T-cell (primary cell): ENCODE measurements at places on chromosomes 4 and X.

DNA sequence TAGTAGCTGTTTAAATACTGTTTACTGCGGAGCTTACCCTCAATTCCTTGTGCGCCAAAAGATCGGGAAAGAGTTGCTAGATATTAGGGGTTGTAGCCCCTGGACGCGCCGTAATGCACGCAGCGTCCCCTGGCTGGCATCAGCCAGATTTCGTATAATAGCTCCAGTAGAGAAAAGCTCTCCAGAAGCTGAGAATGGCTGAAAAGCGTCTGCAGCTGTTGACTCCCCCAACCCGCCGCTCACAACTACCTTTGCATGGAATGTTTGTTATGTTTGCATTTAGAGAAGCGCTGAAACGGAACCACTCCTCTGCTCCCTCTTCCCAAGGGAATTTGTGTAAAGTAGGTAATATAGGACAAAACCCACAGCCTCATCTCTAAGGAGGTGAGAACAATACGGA is 3.7 kb downstream of the DOCK11 start:
- no peak for DNase-seq

DNA sequence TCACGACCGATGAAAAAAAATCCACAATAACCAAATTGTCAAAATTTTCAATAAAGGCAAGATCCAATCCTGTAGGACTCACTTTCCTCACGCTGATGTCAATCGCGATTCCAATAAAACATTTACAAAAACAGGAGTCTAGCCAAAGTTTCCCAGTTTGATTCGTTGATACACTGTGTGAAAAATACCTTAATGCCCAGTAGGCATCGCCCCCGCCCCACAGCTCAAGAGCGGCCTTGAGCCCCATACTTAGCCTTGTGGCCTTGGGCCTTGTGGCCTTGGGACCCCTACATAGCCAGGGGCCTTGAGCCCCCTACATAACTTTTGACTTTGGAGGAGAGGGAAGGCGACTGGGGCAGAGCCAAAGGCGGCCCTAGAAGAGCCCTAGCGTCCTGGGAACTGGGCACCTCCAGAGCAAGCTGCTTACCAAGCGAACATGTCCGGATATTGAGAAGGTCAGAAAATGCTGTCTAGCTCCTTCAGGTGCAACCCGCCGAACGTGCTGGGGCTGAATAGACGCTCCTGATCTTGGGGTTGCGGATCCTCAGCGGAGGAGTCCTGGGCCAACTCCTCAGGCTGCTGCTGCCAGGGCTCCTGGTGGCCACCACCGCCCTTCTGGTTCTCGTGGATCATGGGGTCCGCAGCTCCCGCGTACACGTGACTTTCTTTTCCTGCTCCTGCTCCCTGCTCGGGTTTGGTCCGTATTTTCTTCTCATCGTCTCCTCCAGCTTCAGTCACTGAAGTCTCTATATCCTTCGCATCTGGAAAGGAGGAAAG is 62.9 kb downstream of the RHOXF2B start:
- no peak for DNase-seq

DNA sequence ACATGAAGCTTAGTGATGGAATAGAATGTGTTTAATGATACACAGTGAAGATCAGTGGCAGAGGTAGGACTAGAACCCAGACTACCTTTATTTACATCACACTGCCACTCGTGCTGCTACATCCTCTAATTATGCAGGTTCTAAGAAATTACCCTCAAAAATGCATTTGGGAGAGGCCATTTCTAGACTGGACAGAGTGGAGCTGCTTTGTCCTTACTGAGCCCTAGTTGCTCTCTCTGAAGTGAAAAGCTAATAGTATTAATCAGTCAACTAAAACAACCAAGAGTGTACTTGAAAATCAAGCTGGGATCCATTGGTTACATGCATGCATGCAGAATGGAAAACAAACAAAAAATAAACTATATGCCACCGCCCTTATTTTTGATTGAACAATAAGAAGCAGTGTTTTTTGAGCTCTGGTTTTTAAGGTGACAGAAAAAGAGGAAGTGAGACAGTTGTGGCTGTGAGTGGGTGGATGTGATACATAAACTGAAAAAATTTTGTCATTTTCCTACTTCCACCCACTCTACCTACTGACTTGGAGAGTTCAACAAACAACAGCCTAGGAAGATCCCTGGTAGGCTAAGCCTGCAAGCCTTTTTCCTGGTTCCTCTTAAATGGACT is 6.8 kb upstream of the VSIG4 start:
- DNase-seq, result no peak

GRCh38 chr4:29259556-29259955 is 1460.6 kb upstream of the PCDH7 start:
- DNase-seq, result no peak

- DNase-seq, result peak; percentile 73
These were observed at the start of gene RBPJ for GRCh38 chr4:26320538-26321372. TSS of gene RBPJ (plus strand) at chr4:26321014. CDS start at chr4:26321029, 15 bp downstream.

DNA sequence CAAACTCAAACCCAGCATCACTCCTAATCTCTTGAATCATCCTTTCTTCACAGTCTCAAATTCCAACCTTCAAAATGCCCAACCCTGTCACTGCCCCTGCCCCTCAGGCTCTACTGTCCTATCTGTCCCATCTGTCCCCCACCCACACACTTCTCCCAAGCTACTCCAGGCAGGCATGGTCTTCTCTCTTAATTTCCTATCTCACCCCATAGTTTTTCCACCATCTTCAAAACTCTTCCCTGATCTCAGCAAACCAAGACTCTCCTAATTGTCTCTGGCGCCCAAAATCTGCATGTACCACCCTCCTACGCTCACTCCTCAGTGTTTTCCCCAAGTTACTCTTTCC is 644 bp downstream of the LAMP2 start:
- DNase-seq, result no peak

GRCh38 chrX:123869488-123869887 is 9.6 kb downstream of the XIAP start:
- no peak for DNase-seq

GRCh38 chrX:95995583-95995982 is 689.1 kb upstream of the DIAPH2 start:
- DNase-seq, result no peak

GRCh38 chrX:111041018-111041462 is 55.0 kb upstream of the PAK3 start:
- DNase-seq, result peak; percentile 3

DNA sequence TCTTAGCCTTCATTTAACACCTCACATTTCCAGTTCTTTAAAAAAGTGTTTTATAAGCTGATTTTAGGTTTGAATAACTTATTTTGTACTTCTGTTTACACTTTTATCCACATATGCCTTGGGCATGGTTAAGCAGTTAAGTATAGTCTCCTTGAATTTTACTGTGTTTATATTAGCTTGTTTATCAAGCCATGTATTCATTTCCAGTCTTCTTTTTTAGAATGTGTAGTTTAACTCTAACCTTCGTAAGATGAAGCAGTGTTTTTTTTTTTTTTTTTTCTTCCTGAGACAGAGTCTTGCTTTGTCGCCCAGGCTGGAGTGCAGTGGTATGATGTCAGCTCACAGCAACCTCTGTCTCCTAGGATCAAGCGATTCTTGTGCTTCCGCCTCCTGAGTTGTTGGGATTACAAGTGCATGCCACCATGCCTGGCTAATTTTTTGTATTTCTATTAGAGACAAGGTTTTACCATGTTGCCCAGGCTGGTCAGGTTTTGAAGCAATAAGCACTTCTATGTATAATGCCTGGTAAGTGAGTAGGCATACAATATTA is 42.5 kb downstream of the BMP2K start:
- no peak for DNase-seq

- DNase-seq, result no peak
These were observed 72.0 kb upstream of the MAGEB16 start for GRCh38 chrX:35726176-35726575.

DNA sequence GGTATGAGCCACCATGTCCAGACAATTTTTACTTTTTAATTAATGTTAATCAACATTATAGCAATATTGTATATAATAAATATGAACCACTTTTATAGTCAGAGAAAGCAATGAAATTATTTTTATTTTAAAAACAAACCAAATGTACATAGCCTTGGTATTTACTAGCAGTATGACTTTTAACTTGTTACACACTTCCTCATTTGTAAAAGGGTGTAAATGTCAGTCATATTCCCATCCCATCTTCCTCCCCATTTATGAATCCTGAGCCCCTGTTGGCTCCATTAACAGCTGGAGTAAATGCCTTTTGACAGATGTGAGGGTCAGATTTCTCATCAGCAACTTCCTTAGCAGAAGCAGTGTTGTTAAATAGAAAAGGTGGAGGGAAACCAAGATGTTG is 179.6 kb upstream of the SPRY1 start:
- DNase-seq, result no peak

- DNase-seq, result no peak
These were observed 10.4 kb downstream of the CCSER1 start for GRCh38 chr4:90137555-90137954.

DNA sequence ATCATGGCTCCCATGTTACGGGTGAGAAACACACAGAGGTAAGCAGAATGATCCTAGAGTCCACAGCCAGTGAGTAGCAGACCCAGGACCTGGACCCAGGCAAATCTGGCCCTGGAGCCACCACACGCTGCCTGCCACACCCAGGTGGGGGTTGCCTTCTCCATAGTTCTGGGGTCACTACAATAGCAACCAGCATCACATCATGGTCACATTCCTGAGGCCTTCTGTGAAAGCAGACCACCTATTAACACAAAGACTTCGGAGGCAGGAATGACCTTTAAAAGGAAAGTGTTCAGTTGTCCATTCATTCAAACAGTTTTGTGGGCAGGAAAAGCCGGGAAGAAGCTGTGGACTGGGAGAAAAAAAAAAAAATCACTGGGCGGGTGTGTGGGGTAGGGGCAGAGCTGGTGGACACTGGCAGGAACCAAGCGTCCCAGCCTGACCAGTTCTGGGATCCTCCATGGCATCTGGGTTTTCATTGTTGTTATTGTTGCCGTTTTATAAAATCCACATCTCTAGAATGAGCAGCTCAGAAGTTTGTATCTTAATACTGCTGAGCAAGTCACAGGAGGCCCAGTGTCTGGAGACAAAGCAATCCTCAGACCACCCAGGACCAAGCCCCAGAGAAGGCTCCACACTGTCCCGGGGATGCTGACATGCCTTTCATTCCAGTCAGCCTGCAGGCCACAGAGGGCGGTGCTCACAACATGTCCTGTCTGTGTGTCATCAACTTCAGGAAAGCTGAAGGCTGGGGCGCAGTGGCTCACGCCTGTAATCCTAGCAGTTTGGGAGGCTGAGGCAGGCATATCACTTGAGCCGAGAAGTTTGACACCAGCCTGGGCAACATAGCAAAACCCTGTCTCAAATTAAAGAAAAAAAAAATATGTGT is 67.0 kb downstream of the SEL1L3 start:
- no peak for DNase-seq

GRCh38 chr4:153806073-153806472 is 17.2 kb upstream of the SFRP2 start:
- no peak for DNase-seq

DNA sequence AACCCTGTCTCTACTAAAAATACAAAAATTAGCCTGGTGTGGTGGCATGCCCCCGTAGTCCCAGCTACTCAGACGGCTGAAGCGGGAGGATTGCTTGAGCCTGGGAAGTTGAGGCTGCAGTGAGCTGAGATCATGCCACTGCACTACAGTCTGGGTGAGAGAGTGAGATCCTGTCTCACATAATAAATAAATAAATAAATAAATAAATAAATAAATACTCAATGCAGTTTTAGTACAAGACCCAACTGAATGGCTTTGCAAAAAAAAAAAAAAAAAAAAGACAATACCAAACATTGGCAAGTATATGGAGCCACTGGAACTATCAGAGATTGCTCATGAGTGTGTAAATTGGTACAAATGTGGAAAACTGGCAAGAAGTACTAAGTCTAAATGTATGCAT is 3.3 kb upstream of the CYP4V2 start:
- DNase-seq, result no peak

DNA sequence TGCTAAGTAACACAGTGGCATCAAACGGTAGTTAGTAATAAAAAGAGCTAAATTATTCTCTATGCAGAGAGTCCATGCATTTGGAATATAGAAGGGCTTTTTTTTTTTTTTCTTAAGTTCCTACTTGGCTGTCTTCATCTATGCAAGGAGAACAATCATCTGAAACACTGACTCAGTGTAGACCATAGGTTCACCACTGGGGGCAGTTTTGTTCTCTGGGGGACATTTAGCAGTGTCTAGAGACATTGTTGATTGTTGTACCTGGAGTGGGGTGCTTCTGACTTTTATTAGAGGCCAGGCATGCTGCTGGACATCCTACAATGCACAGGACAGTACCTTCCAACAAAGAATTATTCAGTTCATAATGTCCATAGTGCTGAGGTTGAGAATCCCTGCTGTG is 41.2 kb downstream of the TMA16 start:
- no peak for DNase-seq

DNA sequence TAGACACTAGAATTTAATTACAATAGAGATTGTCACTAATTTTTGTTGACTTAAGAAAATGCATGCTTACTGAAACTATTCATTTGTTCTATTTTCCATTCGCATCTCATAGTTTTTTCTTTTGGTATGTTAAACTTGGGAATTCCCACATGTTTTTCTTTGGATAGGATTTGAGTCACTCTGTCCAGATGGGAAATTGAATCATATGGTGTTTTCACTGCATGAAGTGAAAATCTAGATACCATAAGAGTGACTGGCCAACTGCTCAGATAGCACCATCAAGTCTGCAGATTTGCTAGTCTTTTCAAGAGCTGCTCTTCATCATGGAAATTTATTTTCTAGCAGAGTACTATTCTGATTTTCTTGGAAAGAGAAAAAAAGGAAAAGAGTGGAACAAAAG is 172.6 kb downstream of the FAM47B start:
- no peak for DNase-seq

DNA sequence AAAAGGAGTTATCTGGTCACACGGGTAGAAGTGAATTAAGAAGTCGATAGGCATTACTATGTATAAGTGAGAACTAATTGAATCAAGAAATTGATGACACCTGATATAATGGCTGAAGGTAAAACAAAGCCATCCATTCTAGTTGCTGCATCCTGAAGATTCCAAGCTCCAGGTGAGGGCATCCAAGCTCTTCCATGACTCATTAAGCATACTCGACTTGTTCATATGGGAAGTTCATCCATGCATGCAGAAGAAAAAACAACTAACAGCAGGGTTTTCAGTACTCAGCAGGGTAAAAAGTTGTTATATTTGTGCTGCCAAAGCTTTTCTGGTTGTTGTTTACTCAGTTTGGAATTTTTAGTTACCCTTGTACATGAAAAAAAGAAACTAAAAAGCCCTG is 508.0 kb upstream of the CXorf51A start:
- DNase-seq, result no peak

- no peak for DNase-seq
These were observed 1165.7 kb upstream of the IGFBP7 start for GRCh38 chr4:58275856-58276255.

GRCh38 chr4:148192526-148192925 is 249.7 kb downstream of the NR3C2 start:
- no peak for DNase-seq

DNA sequence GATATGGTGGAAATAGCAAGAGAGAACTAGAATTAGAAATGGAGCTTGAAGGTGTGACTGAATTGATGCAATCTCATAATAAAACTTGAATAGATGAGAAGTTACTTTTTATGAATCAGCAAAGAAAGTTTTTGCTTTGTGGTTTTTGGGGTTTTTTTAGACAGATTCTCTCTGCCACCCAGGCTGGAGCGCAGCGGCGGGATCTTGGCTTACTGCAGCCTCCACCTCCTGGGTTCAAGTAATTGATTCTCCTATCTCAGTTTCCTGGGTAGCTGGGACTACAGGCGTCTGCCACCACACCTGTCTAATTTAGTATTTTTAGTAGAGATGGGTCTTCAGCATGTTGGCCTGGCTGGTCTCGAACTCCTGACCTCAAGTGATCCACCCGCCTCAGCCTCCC is 23.7 kb upstream of the NEIL3 start:
- no peak for DNase-seq

- DNase-seq, result peak; percentile 38
These were observed 35.3 kb downstream of the FRMD7 start for GRCh38 chrX:132092439-132093065.

- DNase-seq, result no peak
These were observed 51.9 kb upstream of the XIAP start for GRCh38 chrX:123807835-123808416.
